Stimulated activated CD8-positive, alpha-beta memory T cell treated with anti-CD3 and anti-CD28 coated beads, Interleukin-4, amount 100 ng/mL, for 1 hour (primary cell): ENCODE measurements at places on chromosomes 13 and 19.
A peak's percentile ranks its signal among the peaks of the same experiment; 100 is the strongest.

DNA sequence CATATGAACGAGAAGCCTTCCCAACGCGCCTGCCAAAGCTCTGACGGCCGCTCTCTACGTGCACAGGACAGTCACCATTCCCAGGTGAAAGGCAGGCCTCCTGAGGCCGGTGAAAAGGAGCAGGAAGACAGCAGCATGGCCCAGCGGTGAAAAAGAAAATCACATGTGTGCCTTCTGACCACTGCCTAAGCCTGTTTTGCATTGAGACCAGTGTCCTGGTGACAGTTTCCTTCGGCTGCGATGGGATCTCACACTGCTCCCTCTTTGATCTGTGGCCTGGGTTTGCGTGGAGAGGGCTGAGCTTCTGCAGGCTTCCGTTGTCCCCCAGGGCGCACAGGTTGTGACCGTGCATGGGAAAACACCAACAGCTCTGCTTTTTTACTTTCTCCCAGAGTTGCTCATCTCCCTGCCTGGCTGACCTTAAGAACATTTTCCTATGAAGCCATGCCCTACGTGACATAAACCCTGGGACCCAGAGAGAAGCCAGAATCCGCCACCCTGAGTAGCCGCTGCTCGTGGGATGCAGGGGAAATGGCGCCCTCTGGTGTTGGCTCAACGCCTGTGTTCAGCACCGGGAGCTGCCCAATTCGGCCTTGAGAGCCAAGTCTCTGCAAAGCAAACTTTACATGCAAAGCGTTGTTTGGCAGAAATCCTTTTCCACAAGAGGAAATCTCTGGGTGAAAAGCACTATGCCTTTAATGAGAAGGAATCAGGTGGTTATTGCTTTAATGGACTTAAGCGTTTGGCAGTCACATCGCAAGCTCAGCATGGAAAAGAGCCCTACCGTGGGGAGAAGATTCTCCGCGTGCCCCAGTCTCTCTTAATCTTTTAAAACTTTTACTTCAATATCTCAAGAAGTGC, 112.2 kb upstream of the GPR12 start:
- DNase-seq = peak; percentile 22

- no peak for DNase-seq
These were observed 82.1 kb upstream of the FRY start for GRCh38 chr13:31949486-31949885.

DNA sequence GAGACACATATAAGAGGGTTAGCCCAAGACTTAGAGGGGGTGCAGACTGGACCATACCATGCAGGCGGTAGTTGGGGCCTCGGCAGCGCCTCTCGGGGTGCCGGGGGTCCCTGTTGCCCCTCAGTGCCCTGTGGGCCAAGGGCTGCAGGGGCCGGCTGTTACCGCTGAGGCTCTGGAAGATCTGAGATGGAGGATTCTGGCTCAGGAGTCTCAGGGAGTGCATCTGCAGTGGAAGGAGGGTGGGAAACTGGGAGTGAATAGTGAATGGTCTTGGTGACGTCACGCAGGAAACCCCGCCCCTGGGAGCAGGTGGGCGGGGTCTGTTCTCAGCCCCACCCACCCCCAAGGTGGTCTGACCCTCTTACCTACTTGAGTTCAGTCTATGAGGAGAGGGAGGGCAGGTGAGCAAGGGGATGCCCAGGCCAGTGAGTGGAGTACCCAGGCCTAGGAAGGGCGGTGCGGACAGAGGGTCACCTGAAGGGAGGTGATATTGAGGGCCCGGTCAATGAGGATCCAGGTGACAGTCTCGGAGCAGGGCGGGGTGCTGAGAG, 1.7 kb upstream of the DBP start:
- no peak for DNase-seq

DNA sequence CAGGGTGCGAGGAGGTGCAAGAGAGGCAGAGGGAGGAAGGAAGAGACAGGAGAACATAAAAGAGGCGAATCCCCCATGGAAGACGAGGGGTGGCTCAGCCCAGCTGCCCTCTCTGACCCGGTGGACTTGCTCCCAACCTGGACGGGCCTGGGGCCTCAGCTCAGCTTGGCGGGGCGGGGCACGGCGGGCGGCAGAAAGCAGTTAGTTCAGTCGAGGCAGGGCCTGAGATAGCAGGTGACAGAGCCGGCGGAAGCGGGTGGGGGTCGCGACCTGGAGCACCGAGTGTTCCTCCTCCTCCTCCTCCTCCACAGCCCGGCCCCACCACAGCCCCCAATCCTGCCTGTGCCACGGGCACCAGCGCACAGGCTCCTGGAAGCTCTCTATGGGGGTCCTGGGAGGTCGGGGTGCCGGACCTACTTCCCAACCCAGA, 7.0 kb upstream of the CACTIN start:
- no peak for DNase-seq

DNA sequence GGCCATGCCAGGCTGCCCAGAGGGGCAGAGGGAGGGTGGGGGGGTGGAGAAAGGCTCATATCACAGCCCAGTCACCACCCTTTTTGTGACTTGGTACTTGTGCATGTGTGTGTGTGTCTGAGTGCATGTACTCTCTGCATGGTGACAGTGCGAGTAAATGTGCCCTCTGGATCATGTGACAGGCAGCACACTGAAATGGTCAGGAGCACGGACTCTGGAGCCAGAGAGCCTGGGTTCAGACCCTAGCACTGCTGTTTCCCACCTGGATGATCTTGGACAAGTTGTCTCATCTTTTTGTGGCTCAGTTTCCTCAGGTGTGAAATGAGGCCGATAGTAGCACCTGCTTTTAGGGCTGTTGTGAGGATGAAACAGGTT, 2.0 kb downstream of the CIC start:
- no peak for DNase-seq
